ENCODE measurements at places on chromosomes 11 and 22.

DNA sequence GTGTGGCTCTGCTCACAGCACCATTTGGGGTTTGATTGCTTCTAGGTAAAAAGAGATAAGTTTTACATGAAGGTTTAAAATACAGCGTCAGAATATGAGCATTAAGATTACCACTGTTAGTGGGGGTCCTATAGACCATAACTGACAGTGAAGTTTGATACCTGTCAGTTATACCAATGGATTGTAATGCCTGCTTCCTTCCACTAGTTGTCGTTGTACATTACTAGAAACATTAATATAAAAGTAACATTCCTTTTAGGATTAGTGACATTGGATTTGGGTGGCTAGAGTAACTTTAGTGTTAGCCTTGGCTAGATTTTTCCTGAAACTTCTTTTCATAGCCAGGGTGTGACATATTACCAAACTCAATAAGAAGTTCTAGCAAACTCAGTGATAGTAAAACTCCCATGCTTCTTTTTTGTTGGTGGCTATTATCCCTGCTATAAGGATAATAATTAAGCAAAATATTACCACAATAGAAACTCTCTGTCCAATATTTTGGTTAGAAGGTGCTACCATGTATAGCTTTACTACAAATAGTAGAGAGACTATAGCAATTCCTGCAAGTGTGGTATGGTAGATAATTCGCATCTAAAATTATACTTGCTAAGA is 57.1 kb downstream of the FAM181B start:
- DNase-seq: no peak

DNA sequence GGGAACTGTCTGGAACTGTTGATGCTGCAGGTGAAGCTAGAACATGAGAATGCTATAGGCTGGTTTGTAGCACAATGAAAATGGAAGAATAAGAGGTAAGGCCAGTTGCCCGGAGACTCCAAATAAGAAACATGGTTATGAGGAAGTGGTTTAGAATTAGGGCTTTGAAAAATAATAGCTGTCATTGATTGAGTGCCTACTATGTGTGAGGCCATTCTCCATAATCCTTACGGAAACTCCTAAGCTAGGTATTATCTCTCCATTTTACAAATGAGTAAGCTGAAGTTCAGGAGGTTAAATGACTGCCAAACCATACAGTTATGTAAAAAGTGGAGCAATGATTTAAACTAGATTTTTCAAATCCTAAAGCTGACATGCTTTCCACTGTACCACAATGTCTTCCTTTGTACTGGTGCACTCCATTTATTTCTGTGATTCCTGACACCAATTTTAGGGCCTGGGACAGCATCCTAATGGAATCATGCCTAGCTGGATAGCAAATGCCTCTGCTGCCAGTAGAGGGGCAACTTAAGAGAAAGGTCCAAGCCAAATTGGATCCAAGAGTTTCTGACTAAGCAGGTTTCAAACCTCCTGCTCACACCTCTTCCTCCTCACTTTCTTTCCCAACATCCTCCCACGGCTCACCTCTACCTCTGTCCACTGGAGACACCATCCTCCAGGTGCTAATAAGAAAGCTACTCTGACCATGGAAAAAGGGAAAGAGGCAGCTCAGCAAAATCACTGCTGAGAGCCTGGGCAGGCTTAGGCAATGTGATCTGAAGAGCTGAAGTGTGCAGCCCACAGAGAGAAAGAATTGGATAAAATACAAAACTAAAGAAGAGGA is 46.9 kb upstream of the PICALM start:
- no peak for DNase-seq

DNA sequence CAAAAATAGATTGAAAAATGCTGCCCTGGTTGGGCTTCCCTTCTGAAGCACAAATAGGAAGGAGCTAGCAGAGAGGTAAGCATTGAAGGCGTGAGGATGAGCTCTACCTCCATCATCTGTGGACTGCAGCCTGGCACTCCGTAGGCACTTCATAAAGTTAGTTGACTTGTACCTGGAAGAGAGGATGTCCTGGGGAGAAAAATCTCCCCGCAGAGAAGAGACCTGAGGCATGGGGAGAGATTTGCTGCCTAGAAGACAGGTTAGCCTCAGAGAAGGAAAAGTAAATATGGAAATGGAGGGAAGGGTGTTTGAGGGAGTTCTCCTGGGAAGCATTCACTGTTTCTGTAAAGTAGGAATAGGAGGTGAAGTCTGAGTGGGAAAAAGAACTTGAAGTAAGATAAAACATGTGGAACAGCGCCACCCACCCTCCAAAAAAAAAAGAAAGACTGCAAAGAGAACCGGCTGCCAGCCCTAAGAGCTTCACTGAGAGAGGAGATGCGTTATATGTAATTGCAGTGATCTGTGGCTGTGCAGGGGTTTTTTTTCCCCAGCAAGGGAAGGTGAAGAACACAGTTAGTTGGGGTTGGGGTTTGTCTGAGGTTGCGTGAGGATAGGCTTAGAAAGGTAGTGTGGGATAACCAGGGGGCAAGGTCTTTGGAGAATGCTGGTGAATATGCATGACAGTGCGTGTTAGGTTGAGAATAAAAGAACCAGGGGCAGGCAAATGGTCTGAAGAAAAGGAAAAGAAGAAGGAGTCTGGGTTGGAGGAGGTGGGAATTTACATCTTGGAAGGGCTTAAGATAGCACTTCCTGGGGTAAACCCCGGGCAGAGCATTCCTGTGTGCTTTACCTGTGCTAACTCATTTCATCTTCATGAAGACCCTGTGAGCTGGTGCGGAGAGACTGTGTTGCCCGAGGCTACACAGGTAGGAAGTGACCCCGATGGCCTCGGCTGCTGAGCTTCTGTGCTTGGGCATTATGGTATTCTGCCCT is 16.0 kb downstream of the TNRC6B start:
- DNase-seq: no peak

DNA sequence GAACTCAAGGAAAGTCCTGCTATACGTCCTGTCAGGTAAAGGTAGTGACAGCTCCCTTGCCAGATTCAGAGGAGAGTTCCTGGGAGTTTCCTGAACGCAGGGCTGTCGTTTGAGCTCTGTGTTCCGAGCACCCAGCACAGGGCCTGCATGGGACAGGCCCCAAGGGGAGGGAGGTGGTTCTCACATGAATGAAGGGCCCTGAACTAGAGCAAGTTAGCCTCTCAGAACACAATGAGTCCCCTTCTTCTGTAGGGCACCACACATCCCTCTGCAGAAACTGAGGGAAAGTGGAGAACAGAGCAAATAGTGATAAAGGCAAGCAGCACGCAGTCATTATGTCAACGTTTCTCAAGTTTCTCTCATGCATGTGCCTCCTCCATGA is 35.3 kb downstream of the NEU3 start:
- no peak for DNase-seq

DNA sequence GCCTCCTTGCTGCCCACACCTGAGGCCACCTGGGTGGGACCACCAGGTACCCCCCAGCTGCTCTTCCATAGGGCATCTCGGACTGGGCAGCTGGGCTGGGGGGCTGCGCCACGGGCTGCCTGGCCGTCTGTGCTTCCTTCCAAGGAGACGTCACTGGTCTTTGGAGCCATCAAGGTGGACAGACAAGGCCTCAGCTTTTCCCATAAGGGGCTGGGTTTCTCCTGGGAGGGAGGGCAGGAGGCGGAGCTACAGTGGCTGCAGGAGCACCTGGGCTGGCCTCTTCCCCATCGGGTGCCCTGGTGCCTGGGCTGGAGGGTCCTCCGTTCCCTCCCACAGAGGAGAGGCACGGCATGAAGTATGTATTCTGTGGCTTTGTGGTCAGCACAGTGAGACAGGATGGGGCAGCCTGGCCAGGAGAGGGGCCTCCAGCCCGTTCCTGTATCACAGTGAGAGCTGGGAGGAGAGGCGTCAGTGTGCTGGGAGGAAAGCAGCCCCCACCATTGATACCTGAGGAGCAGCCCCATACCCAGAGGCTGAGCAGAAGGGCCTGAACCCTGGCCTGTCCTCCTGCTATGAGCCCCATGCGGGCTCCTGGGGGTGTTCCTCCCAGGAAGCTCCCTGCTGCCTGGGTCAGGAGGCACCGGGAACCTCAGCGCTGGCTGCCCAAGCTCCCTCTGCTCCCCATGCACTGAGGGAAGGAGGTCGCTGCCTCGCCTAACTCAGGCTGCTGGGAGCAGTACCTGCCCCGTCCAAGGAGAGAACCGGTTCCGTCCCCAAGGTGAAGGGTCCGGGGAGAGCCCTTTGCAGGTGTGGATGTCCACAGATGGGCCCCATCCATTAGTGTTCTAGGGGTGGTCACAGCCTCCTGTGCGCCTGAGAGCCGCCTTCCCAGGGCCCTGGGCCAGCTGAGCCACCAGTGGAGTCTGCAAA is 1075.0 kb downstream of the BRD1 start:
- DNase-seq: no peak

GRCh38 chr22:27378995-27379394 is 422.6 kb downstream of the MN1 start:
- no peak for DNase-seq

- peak; percentile 83 for DNase-seq
Measured at GRCh38 chr11:65314501-65315203, at the start of gene CDC42EP2. TSS of gene CDC42EP2 (plus strand) at chr11:65314866. CDS start at chr11:65320899, 6,033 bp downstream.

GRCh38 chr11:102603091-102603490 is 22.0 kb downstream of the MMP20 start:
- no peak for DNase-seq

DNA sequence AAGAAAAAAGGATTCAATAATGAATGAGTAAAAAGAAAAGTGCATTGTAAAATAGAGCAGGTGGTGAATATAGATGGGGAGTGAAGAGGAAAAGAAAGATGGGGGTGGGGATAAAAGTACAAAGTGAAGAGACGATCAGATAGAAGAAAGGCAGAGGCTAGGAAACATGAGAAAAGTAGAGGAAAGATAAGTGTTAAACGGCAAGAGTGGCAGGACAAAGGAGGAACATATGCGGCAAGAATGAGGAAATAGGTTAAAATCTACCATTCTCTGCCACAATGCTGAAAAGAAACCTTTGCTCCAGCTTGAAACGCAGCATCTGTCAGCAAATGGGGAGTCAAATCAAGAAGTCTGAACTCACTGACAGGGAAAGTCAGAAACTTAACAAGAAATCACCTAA is 6.8 kb downstream of the FUT4 start:
- no peak for DNase-seq

GRCh38 chr11:86553265-86553664 is 119.2 kb downstream of the ME3 start:
- no peak for DNase-seq
